ENCODE measurements at places on chromosomes 5 and 9.

- no peaks in the 10 kb centered on the region for H3K27me3 ChIP-seq
- H3K36me3 ChIP-seq = no peaks in the 10 kb centered on the region
- no peaks in the 10 kb centered on the region for H3K4me1 ChIP-seq
- H3K4me3 ChIP-seq = no peak overlapping the region
- DNase-seq = no peak
These were observed 332.4 kb upstream of the DAB2 start for GRCh38 chr5:39757131-39757530.

DNA sequence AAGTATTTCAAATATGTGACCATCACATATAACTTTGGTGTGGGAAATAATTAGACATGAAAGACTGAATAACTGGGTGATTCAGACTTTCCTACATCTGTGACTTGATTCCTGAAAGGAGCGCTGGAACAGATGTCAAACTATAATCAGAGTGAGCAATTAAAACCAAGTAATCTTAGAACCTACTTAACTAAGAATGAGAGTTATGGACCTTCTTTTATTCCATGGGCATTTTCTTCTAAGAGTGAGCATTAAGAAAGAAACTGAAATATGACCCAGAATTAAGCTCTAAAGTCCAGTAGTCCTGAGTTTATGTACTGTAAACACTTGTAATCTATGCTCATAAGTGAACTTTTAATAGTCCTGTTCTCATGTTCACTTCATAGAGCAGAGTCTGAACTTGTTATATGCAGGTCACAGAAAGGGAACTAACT, 68.4 kb downstream of the PAM start:
- H3K4me1 ChIP-seq = no peaks in the 10 kb centered on the region
- no peak for DNase-seq
- no peaks in the 10 kb centered on the region for H3K27me3 ChIP-seq
- no peak overlapping the region for H3K4me3 ChIP-seq
- no peak overlapping the region for H3K27ac ChIP-seq

DNA sequence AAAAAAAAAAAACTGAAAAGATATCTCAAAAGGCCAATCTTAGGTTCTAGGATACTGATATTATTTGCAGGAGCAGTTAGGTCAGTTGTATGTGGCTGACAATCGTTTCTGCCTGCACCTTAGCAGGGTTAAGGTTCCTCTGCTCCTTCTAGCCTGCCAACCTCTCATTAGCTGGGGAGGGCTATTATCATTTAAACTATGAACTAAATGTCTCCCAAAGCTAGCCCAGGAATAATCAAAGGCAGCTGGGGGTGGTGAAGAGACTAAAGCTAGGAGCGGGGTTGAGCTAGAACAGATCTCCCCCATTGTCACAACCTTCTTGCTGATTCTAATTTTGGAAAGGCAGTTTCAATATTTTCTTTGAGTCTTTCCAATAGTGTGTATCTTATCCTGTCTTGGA, 99.9 kb downstream of the ICE1 start:
- no peaks in the 10 kb centered on the region for H3K27me3 ChIP-seq
- no peak for DNase-seq
- H3K4me1 ChIP-seq = no peaks in the 10 kb centered on the region
- H3K4me3 ChIP-seq = no peak overlapping the region

- H3K4me1 ChIP-seq = no peaks in the 10 kb centered on the region
- no peak overlapping the region for H3K27ac ChIP-seq
- H3K36me3 ChIP-seq = no peaks in the 10 kb centered on the region
- no peaks in the 10 kb centered on the region for H3K27me3 ChIP-seq
- no peak for DNase-seq
These were observed 52.1 kb upstream of the EXOC3 start for GRCh38 chr5:390623-391491.

GRCh38 chr5:155485386-155485785, 471.8 kb downstream of the KIF4B start:
- no peaks in the 10 kb centered on the region for H3K4me1 ChIP-seq
- no peaks in the 10 kb centered on the region for H3K27me3 ChIP-seq
- H3K36me3 ChIP-seq = no peaks in the 10 kb centered on the region
- H3K4me3 ChIP-seq = no peak overlapping the region
- no peak overlapping the region for H3K27ac ChIP-seq
- DNase-seq = no peak

- no peak overlapping the region for H3K27ac ChIP-seq
- DNase-seq = no peak
- H3K4me3 ChIP-seq = no peak overlapping the region
- peaks cover 4% of the 10 kb centered on the region for H3K4me1 ChIP-seq
These were observed 205.5 kb upstream of the CDKN2B start for GRCh38 chr9:22214497-22215031.

DNA sequence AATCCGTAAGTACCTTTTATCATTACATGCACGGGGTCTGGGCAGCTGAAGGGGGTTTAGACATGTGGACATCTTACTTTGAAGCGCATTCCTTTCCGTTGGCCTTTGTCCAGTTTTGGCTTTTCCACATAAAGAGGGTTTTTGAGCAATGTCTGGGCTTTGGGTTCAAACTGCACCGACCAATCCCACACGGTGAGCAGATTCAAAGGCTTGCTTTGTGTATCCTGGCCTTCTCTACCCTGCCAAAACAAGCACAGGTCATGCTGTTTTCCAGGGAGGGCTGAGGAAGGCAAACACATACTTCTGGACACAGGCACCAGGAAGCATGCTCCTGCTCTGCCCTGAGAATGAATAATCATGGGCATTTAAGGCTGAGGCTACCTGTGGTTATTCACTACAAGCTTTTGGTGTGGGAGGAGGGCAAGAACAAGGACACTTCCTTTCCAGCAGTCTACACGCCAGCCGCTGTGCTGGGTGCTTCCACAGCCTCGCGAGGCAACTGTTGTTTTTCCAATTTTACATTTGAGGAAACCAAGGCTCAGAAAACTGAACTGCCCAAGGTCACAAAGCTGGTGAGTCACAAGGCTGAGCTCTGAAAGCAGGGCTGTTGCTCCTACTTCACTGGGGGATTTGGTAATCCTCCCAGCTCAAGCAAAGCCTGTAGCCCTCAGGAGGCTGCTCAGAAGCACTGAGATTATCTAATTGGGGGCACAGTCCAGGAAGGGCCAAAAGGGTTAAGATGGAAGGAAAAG, 59.8 kb upstream of the GOLPH3 start:
- no peak for DNase-seq
- H3K27me3 ChIP-seq = no peaks in the 10 kb centered on the region
- no peaks in the 10 kb centered on the region for H3K36me3 ChIP-seq
- H3K4me3 ChIP-seq = no peak overlapping the region
- H3K27ac ChIP-seq = peak overlapping the region; percentile 44

GRCh38 chr5:57559110-57559635, 76.6 kb upstream of the ACTBL2 start:
- no peak overlapping the region for H3K27ac ChIP-seq
- no peaks in the 10 kb centered on the region for H3K4me1 ChIP-seq

DNA sequence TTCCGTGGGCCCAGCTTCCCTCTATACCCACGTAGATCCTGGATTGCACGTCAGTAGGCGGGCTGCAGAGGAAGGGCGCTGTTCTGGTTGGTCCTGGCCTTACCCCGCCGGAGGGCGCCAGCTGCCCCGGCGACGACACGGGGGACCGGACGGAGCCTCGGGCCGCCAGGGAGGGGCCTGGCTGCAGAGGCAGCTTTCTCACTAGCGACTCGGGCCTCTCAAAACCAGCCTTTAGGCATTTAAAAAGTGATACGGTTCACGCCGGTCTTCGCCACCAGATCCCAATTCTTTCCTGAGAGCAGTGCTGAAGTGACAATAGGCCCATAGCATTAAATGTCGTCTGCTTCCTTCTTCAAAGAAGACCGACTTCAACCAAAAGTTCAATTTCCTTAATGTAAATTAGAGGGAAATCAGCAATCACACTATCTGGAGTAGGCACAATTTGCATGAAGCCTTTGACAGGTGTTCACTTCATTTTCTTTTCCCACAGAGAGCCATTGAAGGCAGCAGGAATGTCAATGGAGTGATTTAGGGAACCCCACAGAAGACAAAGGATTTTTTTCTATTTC, 17.6 kb upstream of the UBE2D2 start:
- no peaks in the 10 kb centered on the region for H3K36me3 ChIP-seq
- H3K4me3 ChIP-seq = no peak overlapping the region
- H3K4me1 ChIP-seq = peaks cover 4% of the 10 kb centered on the region

GRCh38 chr5:59592101-59592500, 301.4 kb downstream of the PDE4D start:
- no peak overlapping the region for H3K4me3 ChIP-seq
- no peaks in the 10 kb centered on the region for H3K27me3 ChIP-seq
- peak overlapping the region; percentile 17 for H3K27ac ChIP-seq

- H3K4me3 ChIP-seq = no peak overlapping the region
- H3K27ac ChIP-seq = no peak overlapping the region
- H3K27me3 ChIP-seq = no peaks in the 10 kb centered on the region
- no peaks in the 10 kb centered on the region for H3K4me1 ChIP-seq
- no peak for DNase-seq
- H3K36me3 ChIP-seq = peaks cover 4% of the 10 kb centered on the region
These were observed 53.2 kb downstream of the NAA35 start for GRCh38 chr9:85994191-85994590.

- H3K4me1 ChIP-seq = peaks cover 21% of the 10 kb centered on the region
- H3K27ac ChIP-seq = no peak overlapping the region
- no peak overlapping the region for H3K4me3 ChIP-seq
- DNase-seq = no peak
- no peaks in the 10 kb centered on the region for H3K36me3 ChIP-seq
These were observed 3.6 kb upstream of the OLFM1 start for GRCh38 chr9:135083831-135084230.

DNA sequence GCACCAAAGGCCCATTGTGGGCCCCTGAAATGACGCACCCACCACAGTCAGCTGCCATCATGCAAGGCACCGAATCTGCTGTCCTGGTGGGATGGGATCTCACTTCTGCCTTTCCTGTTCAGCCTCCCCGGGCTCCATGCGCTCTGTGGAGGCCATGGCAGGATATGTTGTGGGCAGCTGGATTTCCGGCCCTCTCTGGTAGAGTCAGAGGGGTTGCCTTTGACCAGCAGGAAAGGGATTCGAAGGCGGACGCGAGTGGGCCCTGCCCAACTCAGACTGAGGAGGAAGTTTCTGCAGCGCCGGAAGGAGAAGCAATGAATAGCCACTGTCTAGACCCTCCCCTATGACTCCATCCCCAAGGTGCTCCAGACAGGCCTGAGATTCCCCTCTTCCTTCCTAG, 35.5 kb downstream of the GADD45G start:
- peak overlapping the region; percentile 67 for H3K27ac ChIP-seq
- H3K4me1 ChIP-seq = peaks cover 15% of the 10 kb centered on the region
- no peaks in the 10 kb centered on the region for H3K27me3 ChIP-seq

DNA sequence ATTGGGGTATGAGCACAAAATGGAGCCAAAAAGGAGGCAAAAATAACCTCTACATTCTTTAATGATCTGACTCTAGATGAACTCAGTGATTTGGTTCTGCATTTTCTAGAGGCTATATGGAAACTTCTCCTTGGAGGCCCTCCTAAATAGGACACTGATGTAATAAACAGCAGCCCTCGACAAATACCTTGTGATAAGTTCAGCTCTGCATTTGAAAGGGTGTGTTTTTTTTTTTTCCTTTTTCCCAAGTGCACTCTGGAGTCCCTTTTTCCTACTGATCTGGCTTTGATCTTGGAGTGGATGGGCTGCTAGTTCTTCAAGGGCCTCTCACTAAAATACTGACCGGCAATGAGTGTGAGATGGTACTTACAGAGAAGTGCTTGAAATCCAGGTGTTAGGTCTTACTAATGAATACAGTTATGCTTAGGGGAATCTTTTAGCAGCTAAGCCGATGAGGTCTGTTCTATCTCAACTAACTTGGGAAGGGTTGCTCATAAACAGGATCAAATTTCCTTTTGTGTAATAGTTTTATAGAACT, 161.7 kb downstream of the MAST4 start:
- H3K27ac ChIP-seq = no peak overlapping the region
- no peak overlapping the region for H3K4me3 ChIP-seq
- no peaks in the 10 kb centered on the region for H3K27me3 ChIP-seq
- no peaks in the 10 kb centered on the region for H3K36me3 ChIP-seq

GRCh38 chr5:97085459-97086181, 56.8 kb downstream of the LIX1 start:
- no peak for DNase-seq
- no peak overlapping the region for H3K4me3 ChIP-seq
- no peaks in the 10 kb centered on the region for H3K4me1 ChIP-seq
- H3K27ac ChIP-seq = no peak overlapping the region
- H3K27me3 ChIP-seq = no peaks in the 10 kb centered on the region
- H3K36me3 ChIP-seq = no peaks in the 10 kb centered on the region

- H3K27ac ChIP-seq = no peak overlapping the region
- no peak for DNase-seq
- H3K4me1 ChIP-seq = peaks cover 8% of the 10 kb centered on the region
These were observed 6.4 kb downstream of the KCNMB1 start for GRCh38 chr5:170382790-170383189.

DNA sequence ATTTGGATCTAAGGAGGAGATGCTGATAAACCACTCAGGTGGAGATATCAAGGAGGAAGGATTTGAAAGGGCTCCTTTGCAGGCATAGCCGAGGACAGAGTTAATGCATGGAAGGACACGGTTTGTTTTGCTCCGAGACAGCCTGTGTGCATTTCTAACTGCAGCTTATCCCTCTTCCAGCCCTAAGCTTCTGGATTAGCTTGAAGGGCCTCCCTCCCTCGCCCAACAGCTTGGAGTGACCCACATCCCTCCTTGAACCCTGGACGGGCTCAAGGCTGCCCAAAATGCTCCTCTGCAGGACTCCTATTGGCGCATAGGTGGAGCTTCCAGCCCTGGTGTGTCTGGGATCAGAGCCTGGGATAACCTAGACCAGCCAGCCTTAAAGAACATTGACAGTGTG, 66.7 kb downstream of the PPARGC1B start:
- H3K27ac ChIP-seq = peak overlapping the region; percentile 69
- no peaks in the 10 kb centered on the region for H3K27me3 ChIP-seq
- no peak overlapping the region for H3K4me3 ChIP-seq
- H3K4me1 ChIP-seq = peaks cover 79% of the 10 kb centered on the region

GRCh38 chr9:120534266-120534665, 45.7 kb downstream of the CDK5RAP2 start:
- H3K4me3 ChIP-seq = no peak overlapping the region
- H3K36me3 ChIP-seq = peaks cover 20% of the 10 kb centered on the region
- peaks cover 35% of the 10 kb centered on the region for H3K4me1 ChIP-seq
- peak overlapping the region; percentile 94 for H3K27ac ChIP-seq
- H3K27me3 ChIP-seq = no peaks in the 10 kb centered on the region

- H3K4me1 ChIP-seq = peaks cover 65% of the 10 kb centered on the region
- H3K4me3 ChIP-seq = no peak overlapping the region
- H3K27ac ChIP-seq = peak overlapping the region; percentile 44
- H3K36me3 ChIP-seq = no peaks in the 10 kb centered on the region
- DNase-seq = no peak
- no peaks in the 10 kb centered on the region for H3K27me3 ChIP-seq
These were observed 26.6 kb upstream of the CRB2 start for GRCh38 chr9:123329329-123329955.

- no peak overlapping the region for H3K27ac ChIP-seq
- no peak for DNase-seq
- H3K4me1 ChIP-seq = no peaks in the 10 kb centered on the region
- no peaks in the 10 kb centered on the region for H3K27me3 ChIP-seq
- no peaks in the 10 kb centered on the region for H3K36me3 ChIP-seq
- H3K4me3 ChIP-seq = no peak overlapping the region
These were observed 594.5 kb downstream of the BNC2 start for GRCh38 chr9:16275795-16276624.

- no peak overlapping the region for H3K27ac ChIP-seq
- no peaks in the 10 kb centered on the region for H3K4me1 ChIP-seq
- no peak for DNase-seq
- no peak overlapping the region for H3K4me3 ChIP-seq
These were observed 540.2 kb upstream of the ZNF462 start for GRCh38 chr9:106322706-106323245.

Data from esophagus squamous epithelium (tissue), 5 donors.